Suprapubic skin (tissue), 4 donors: ENCODE measurements at places on chromosomes 6 and 20. TPM values are rescaled to one million over a fixed set of nuclear protein-coding genes. Genes with fewer than 3 reads are reported as not detected.
A peak's percentile ranks its signal among the peaks of the same experiment; 100 is the strongest.

- DNase-seq, result no peak
Measured at GRCh38 chr6:107314531-107314939, 144.8 kb downstream of the PDSS2 start.

- no peak for DNase-seq
Measured at GRCh38 chr6:130969791-130970491, 93.1 kb downstream of the EPB41L2 start.

SLC17A1 gene
- total RNA-seq, result not detected

DNA sequence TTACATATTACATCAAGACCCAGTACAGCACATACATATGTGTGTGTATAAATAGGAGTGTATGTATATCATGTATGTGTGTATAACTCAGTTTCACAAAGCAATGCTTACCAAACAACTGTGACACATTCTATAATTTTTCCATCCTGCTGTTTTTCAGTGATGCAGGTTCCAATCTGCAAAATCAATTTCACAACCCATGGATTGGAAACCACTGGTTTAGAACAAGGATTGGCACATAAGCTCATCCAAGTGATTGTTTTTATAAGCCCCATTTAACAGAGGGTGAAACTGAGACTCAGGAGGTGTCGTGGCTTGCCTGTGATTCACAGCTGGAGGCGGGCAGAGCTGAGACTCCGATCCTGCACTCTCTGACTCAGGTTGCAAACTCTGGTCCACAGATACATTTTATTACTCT lies 158.2 kb downstream of the ZMYND8 start:
- no peak for DNase-seq

DNA sequence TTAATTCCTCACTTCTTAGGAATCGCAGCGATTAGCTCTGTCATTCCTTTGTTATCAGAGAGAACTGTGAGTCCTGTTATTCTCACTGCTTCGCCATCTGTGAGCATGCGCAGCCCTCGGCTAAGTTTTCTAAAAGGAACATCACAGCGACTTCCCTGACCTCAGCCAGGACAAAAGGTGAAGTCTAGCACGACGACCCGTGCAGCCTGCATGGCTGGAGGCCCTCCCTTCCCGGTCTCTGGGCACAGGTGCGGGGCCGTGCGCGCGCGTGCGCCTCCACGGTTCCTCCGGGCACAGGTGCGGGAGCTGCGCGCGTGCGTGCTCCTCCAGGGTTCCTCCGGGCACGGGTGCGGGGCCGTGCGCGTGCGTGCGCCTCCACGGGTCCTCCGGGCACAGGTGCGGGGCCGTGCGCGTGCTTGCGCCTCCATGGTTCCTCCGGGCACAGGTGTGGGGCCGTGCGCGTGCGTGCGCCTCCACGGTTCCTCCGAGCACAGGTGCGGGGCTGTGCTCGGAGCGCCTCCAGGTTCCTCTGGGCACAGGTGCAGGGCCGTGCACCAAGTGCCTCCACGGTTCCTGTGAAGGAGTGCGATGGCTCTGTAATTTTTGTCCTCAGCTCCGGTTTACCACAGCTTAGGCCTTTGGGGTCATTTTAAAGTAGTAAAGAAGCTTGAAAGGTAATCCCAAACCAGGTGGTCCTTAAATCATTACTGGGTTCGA lies 212.3 kb downstream of the ERMARD start:
- DNase-seq, result peak; percentile 52

MLN gene
- not detected for total RNA-seq

- no peak for DNase-seq
Measured at GRCh38 chr20:47027042-47027441, 132.4 kb downstream of the EYA2 start.

PPP1R14C gene
- total RNA-seq, result 104 TPM

NRSN1 gene
- total RNA-seq, result not detected

DNA sequence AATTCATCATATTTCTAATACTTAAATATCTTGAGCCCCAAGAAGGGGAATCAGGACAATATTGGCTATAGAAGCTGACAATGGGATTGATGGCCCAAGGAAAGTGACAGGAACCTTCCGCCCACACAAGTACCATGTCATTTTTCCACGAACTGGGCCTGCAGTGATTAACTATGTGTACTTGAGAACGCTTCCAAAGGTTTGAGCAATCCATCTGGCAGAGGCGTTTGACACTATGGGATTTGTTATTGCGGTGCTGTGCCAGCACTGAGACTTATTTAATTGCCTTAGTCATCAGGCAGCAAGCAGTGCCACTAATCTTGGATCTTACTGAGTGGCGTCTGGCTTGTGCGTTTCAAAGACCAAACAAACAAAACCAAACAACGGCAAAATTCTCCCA lies 135.6 kb upstream of the UST start:
- DNase-seq, result peak; percentile 90

- DNase-seq, result no peak
Measured at GRCh38 chr6:12363651-12364381, 73.7 kb downstream of the EDN1 start.

DNA sequence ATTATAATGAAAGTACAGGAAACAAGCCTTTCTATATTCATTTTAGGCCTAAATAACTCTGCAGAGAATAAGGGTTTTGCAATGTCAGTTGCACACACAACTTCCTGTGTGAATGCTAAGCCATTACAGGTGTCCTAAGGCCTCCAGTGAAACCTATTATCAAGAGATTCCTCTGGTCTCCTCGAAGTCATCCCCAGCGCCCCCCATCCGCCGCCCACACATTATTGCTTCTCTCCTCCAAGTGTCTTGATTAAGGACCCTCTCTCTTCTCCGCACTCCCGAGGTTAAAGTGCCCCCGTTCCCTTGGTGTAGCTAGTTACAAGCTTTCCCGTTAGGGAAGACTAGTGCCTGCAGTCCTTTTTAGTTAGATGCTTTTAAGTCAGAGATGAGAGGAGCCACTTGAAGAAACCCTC lies 1.3 kb downstream of the HIVEP2 start:
- DNase-seq, result peak; percentile 65

DNA sequence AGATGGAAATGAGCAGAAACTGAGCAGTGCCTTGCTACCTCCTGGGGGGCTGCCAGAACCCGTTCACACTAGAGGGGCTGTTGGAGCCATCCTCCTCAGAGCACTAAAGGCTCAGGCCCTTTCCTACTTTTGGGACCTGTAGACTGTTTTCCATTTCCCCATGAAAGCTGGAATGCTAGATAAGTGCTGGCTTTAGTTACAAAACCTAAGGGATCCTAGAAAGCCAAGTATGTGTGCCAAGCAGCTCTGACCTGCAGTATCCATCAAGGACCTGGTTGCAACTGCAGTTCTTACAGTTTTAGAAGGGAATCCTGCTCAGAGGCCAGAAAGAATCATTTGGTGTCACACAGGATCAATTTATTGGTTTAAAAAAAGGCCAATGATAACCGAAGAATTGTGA lies 176.7 kb upstream of the COL21A1 start:
- DNase-seq, result no peak

DNA sequence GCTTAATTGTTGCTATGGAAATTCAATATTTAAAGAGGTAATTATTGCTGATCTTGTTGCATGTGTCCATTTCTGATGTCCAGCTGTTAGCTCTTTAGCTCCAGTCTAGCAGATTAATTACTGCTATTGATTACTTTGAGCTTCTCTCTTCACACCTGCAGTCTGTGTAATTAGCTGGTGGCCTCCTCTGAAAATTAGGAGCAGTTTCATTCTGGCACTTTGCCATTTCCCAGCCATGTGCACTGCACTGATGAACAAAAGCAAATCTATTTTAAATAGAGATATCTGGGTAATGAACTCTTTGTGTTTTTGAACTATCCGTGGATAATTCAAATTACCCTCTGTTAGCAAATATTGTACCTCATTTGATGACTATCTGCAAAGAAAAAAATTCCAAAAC lies 275.9 kb downstream of the RNF144B start:
- no peak for DNase-seq

GPR31 gene
- not detected for total RNA-seq

SRSF12 gene
- not detected for total RNA-seq

- no peak for DNase-seq
Measured at GRCh38 chr20:62734326-62734725, 25.7 kb downstream of the NTSR1 start.

DNA sequence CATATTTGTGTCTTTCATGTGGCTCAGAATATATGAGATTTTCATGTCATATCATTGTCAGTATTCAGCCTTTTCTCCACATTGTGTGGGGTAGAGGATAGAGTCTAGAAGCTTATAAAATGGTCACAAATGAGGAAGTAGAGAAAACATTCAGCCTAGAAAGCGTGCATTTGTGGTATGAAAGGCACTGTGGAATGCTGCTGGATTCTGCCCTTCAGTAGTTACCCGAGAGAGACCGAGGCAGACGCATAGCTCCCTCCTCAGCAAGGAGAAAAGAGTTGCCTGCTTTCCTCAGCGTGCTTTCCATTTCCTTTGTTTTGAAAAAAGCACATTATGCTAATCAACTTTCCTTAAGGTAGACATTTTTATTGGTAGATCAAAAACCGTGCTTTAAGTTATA lies 28.7 kb downstream of the MYB start:
- DNase-seq, result no peak
